Activated naive CD8-positive, alpha-beta T cell treated with anti-CD3 and anti-CD28 coated beads, Interleukin-2, amount 50 U/mL, for 16 hours (primary cell): ENCODE measurements at places on chromosomes 4 and X.

DNA sequence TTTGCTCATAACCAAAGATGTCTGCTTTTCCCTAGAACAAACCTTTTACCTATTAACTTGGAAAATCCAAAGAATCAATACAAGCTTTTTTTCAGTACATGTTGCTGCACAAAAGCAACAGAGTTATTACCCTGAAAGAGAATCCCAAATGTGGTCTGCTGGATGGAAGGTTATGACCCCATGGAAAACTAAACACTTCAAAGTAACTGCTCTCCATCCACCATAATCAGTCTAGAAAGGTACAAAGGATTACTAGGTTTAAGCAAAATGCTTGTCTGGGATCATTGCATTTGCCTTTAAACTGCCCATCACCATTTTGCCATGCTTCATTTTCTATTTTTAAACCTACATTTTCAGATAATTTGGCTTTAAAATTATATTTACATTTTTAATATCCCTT, 11.7 kb downstream of the MMRN1 start:
- DNase-seq, result no peak

GRCh38 chrX:46433892-46434291, 111.3 kb downstream of the ZNF674 start:
- DNase-seq, result no peak

DNA sequence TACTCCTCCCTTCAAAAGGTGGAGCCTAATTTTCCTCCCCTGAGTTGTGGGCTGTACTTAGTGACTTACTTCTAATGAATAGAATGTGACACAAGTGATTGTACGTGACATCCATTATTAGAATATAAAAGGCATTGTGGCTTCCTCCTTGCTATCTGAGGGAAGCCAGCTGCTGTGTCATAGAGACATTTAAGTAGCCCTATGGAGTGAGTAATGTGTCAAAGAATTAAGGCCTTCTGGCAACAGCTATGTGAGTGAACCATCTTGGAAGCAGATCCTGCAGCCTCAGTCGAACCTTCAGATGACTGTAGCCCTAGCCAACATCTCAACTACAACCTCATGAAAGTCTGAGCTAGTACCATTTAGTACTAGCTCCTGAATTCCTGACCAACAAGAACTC, 76.1 kb downstream of the BCOR start:
- DNase-seq, result no peak

- no peak for DNase-seq
Observed at GRCh38 chr4:95548738-95549245, at the start of gene UNC5C. UNC5C (minus strand) TSS chr4:95548973.

DNA sequence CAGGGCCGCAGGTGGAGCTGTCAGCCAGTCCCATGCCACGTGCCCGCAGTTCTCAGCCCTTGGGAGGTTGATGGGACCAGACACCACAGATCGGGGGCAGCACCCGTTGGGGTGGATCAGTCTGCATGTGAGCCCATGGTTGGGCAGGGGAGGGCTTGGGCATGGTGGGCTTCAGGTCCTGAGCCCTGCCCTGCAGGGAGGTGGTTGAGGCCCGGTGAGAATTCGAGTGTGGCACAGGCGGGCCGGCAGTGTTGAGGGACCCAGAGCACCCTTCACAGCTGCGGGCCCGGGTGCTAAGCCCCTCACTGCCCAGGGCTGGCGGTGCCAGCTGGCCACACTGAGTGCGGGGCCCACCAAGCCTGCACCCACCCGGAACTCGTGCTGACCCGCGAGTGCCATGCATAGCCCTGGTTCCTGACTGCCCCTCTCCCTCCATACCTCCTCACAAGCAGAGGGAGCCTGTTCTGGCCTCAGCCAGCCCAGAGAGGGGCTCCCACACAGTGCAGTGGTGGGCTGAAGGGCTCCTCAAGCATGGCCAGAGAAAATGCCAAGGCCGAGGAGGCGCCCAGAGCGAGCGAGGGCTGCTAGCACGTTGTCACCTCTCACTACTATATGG, 696.1 kb downstream of the TGIF2LX start:
- DNase-seq, result no peak

DNA sequence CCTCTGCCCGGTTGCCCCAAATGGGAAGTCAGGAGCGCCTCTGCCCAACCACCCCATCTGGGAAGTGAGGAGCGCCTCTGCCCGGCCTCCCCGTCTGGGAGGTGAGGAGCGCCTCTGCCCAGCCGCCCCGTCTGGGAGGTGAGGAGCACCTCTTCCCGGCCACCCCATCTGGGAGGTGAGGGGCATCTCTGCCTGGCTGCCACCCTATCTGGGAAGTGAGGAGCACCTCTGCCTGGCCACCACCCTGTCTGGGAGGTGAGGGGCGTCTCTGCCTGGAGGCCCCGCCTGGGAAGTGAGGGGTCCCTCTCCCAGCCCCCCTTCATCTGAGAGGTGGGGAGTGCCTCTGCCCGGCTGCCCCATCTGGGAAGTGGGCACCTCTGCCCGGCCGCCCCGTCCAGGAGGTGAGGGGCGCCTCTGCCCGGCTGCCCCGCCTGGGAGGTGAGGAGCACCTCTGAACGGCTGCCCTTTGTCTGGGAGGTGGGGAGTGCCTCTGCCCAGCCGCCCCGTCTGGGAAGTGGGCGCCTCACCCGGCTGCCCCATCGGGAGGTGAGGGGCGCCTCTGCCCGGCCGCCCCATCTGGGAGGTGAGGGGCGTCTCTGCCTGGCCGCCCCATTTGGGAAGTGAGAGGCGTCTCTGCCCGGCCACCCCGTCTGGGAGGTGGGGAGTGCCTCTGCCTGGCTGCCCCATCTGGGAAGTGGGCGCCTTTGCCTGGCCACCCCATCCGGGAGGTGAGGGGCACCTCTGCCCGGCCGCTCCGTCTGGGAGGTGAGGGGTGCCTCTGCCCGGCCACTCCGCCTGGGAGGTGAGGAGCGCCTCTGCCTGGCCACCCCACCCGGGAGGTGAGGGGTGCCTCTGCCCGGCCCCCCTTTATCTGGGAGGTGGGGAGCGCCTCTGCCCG, 10.6 kb downstream of the PABPC1L2A start:
- DNase-seq, result no peak

- no peak for DNase-seq
Observed at GRCh38 chr4:45120163-45120562, 393.8 kb upstream of the GNPDA2 start.

DNA sequence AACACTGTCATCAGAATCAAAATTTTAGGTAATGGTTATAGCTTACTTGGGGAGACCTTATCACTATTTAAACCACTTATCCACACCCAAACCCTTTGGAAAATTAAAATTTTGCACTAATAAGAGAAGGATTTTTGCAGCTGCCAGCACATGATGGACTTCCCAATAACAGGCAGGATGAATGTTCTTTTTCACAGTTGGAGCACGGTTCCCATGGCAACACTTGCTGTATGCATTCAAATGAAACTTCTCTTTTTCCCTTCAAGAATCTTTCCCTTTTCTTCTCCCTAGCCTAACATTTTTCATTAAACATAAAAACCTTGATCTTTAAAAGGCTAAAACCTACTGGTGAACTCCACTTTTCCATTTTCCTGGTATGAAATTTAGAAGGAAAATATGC, 768.2 kb downstream of the KCTD8 start:
- DNase-seq, result no peak

- DNase-seq, result no peak
Observed at GRCh38 chr4:108399610-108400265, 220.6 kb upstream of the RPL34 start.

DNA sequence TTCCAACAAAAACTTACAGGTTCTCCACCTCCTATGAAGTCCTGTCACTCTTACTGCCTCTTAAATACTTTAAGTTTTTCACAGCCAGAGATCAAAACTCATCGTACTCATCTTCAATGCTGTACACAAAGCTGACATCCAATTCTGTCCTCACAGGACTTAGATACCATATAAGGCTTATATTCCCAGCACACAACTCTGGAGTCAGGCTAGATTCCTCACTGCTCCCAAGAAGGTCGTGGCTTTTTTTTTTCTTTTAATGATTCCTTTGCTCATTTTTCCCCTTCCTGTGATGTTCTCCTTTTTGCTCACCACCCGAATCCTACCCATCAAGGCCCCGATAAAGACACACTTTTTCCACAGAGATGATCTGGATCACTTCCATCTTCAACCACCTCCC, 914 bp downstream of the TRAPPC2 start:
- no peak for DNase-seq

DNA sequence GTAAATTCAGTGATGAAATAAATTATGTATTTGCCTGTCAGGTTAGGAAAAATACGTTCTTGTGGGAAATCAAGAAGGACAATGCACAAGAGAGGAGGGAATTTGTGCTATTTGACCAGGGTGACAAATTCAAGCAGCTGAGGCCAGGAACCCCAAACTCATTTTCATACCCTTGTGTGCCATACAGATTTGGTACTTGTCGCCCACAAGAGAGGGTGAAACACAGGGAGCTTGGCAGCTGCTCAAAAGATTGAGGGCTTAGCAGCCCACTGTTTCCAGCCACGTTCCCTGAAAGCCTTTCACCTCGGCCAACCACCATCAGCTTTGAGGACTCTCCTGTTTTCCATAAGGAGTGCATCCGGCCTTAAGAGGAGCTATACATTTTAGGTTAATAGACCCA, 111.2 kb downstream of the COL25A1 start:
- DNase-seq, result no peak

DNA sequence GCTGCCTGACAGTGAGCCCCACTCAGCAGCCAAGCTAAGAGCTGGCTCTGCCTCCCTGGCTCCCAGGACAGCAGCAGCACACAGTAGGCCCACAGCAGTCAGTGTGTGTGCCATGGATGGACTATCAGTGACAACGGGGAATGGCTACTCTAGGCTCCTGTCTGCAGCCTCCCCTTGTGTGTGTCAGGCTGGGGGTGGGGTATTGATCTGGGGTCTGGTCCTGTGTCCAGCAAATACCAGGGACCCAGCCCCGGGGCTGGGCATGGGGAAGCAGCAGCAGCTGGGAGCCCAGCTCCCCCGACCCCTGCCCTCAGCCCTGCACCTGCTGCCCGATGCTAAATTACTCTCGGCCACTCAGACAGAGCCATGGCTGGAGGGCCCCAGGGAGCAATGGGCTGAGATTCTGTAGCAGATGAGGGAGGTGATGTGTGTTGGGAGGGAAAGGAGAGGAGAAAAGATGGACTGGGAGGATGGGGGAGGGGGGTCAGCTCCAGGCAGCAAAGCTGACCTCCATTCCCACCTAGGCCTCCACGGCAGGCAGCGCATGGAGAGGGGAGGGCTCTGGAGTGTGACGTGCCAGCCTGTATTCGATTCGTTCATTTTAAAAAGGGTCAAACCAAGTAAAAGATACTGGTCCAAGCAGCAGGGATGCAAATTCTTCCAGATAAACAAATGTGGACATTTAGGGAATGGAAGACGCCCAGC, 61.3 kb upstream of the CRMP1 start:
- DNase-seq, result no peak

DNA sequence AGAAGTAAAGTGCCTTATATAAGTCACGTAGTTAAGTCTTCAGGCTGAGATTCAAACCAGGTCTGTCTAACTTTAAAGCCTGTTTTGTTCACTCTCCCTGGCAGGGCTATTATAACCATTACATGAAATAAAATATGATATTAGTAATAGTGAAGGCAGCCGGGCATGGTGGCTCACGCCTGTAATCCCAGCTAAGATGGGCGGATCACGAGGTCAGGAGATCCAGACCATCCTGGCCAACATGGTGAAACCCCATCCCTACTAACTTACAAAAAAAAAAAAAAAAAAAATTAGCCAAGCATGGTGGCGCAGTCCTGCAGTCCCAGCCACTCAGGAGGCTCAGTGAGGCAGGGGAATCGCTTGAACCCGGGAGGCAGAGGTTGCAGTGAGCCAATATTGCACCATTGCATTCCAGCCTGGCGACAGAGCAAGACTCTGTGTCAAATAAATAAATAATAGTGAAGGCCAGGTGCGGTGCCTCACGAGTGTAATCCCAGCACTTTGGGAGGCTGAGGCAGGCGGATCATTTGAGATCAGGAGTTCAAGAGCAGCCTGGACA, 22.1 kb upstream of the SOWAHD start:
- DNase-seq, result no peak

DNA sequence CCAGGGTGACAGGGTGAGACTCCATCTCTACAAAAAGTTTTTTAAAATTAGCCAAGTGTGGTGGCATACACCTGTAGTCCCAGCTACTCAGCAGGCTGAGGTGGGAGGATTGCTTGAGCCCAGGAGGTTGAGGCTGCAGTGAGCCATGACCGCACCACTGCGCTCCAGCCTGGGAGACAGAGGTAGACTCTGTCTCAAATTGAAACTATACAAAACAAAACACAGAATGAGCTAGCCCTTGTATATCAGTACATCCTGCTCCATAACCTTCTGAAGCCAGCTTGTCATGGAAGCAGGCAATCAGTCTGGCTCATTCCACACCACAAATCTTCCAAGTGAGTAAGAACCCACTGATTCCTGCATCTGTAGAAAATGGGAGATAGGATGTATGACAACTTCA, 49.0 kb downstream of the CD99L2 start:
- no peak for DNase-seq

DNA sequence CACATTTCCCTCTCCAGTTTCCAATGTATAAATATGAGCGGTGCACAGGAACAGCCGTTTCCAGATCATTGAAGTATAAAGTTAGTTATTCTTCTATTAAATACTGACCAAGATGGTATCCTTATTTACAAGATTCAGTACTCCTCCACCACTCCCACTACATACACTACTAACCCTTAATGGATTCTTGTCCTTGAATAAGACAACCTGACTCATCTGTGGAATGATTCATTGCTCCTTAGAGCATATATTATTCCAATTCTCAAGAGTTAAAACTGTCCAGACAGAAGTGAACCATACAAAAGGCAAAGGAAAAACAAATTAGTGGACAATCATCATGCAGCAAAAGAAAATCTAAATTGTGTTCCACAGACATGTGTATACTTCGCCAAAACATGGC, 373.3 kb downstream of the IDS start:
- no peak for DNase-seq

DNA sequence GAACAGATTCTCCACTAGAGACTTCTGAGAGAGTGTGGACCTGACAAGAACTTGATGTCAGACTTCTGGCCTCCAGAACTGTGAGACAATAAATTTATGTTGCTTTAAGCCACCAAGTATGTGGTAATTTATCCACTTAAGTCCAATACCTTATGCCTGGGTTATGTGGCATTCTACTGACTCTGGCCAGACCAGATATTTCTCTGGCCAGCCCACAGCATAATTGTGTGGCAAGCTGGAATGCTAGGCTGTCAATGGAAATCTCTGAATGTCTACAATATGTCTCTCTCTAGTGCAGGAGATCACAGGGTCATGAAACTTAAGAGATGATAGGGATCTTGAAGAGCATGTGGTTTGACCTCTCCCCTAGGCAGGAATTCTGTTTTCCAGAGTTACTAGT, 251.0 kb downstream of the ZNF674 start:
- no peak for DNase-seq

- DNase-seq, result no peak
Observed at GRCh38 chr4:173167758-173168395, 734 bp upstream of the GALNT7 start.

DNA sequence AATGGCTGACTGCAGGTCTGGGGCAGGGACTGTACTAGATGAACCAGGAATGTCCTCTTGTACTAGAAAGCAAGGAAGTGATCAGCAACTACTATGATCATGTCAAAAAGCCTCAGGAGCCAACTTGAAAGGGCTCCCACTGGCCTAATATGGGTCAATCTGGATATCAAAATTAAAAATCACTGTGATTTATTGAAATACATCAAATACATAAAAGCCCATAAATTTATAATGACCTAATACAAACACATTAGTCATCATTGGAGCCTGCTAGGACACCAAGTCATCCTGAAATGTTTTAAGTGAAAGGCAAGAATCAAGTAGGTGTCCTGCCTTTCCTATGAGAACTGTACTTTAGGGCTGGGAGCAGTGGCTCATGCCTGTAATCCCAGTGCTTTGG, 70.5 kb upstream of the KLHL13 start:
- no peak for DNase-seq
